ENCODE measurements at places on chromosomes 2 and 18.

- DNase-seq = no peak
Measured at GRCh38 chr2:44954447-44954888, 13.0 kb downstream of the SIX3 start.

DNA sequence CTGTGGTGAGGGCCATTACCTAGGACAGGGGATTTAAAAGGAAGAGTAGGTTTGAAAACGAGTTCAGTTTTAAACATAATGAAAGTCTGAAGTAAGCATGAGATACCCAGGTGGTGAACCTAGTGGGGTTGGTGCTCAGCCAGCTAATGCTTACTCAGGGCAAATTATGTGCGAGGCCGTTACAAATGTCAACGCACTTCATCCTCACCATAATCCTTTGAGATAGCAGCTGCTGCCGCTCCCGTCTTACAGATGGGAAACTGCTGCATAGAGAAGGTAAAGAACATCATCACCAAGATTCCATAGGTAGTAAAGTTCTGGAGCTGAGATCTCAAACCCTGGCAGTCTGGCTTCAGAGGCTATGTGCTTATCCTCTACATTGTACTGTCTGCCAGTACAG, 209.0 kb downstream of the DYM start:
- DNase-seq = no peak

- DNase-seq = no peak
Measured at GRCh38 chr2:39743269-39743776, 35.7 kb downstream of the THUMPD2 start.

- DNase-seq = no peak
Measured at GRCh38 chr2:68371581-68371980, 6.5 kb downstream of the PLEK start.

DNA sequence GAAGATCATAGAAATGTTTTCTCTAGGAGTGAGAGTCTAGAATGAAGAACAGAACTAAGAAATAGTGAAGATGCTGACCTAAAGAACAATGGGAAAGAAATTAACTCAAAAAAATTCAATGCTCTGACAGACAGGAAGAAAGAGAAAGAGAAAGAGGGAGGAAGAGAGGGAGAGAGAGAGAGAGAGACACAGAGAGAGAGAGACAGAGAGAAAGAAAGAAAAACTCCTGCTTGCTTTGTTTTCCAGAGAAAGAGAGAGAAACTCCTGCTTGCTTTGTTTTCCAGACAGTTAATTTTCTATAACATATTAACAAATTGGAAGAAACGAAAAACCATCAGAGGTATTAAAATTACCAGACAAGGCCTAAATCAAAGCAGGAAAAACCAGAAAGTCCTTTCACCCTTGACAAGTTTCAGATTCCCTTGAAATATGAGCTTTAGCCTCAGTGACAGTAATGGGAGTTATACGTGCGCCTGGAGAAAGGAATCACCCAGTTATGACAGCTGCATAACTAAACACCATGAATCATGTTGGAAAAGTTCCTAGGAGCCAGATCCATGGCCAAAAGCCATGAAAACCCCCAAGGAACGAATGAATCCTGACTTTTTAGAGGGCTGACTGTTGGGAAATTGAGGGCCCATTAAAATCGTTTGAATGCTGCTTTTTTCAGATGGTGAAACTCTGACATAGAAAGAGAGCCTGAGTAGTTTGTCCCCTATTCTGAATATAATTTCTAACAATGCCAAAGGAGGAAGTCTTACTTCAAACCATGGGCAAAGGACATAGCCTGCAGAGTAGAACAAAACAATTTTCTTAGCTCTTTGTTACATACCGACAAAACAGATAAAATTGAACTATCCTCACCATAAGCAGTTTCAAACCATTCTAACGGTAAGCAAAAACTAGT, 228.6 kb upstream of the CHST9 start:
- DNase-seq = no peak

DNA sequence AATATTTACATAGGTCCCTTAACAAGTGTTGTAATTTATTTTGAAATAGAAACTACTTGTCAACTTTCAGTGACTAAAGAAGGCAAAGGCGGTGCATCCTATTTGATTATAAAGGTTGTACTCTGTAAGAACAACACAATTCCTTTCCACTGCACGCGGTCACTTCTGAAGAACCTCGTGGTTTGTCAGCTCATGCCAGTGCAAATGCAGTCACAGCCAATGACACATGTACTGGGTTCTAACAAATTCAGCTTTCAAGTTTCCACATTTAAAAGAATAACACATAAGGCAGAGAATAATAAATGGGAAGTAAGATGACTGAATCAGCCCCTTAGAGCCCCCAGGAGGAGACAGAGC, 39.7 kb downstream of the CYB5A start:
- DNase-seq = no peak

DNA sequence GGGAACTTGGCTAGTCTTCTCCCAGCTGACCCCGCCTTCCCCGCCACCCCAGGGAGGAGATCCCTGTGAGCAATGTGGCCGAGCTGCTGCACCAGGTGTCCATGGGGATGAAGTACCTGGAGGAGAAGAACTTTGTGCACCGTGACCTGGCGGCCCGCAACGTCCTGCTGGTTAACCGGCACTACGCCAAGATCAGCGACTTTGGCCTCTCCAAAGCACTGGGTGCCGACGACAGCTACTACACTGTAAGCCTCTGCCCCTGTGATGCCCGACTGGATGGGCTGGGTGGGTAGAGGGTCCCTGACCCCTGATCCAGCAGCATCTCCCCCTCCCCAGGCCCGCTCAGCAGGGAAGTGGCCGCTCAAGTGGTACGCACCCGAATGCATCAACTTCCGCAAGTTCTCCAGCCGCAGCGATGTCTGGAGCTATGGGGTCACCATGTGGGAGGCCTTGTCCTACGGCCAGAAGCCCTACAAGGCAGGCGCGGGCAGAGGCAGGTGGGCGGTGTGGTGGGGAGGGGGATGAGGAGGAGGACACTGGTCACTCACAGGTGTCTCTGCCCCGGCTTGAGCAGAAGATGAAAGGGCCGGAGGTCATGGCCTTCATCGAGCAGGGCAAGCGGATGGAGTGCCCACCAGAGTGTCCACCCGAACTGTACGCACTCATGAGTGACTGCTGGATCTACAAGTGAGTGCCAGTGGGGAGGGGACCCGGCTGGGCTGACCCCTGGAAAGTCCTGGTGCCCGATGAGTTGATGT, 24.2 kb downstream of the ZAP70 start:
- DNase-seq = peak; percentile 70

GRCh38 chr2:15299904-15300520, 261.1 kb downstream of the NBAS start:
- no peak for DNase-seq

GRCh38 chr2:158600155-158600802, 143.5 kb downstream of the PKP4 start:
- peak; percentile 75 for DNase-seq

DNA sequence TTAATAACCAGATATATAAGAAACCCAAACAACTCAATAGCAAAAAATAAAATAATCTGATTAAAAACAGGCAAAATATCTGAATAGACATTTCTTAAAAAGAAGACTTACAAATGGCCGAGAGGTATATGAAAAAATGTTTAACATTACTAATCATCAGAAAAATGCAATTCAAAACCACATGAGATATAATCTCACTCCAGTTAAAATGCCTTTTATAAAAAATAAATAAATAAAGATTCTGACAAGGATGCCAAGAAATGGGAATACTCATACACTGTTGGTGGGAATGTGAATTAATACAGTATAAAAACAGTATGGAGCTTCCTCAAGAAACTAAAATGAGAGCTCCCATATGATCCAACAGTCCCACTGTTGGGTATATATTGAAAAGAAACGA, 33.9 kb upstream of the BMP10 start:
- no peak for DNase-seq

GRCh38 chr2:43305012-43305411, 78.6 kb upstream of the ZFP36L2 start:
- DNase-seq = no peak
